ENCODE measurements at places on chromosomes 1 and 21.

GRCh38 chr1:156658496-156658895 is 16.6 kb downstream of the BCAN start:
- DNase-seq: no peak

GRCh38 chr1:92759361-92759760 is 25.5 kb downstream of the EVI5 start:
- DNase-seq: no peak

- DNase-seq: peak; percentile 8
These were observed 13.6 kb upstream of the C1orf185 start for GRCh38 chr1:51088474-51088873.

DNA sequence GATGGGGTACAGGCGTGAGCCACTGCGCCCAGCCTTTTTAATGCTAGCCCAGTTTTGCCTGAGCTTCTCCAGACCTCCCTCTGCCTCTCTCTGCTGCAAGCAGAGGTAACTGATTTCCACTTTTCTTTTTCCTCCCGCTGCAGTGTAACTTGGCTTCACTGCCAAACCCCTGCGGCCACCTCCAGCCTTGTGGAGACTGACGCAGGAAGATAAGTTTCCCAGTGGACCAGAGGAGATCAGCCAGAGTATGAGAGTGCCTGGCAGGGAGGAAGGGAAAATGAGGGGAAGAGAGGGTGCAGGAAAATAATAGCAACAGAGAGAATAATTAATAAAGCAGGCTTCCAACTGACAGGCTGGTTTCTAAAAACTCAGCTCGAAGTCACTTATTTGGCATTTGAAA is 143.7 kb downstream of the PCNX2 start:
- no peak for DNase-seq

DNA sequence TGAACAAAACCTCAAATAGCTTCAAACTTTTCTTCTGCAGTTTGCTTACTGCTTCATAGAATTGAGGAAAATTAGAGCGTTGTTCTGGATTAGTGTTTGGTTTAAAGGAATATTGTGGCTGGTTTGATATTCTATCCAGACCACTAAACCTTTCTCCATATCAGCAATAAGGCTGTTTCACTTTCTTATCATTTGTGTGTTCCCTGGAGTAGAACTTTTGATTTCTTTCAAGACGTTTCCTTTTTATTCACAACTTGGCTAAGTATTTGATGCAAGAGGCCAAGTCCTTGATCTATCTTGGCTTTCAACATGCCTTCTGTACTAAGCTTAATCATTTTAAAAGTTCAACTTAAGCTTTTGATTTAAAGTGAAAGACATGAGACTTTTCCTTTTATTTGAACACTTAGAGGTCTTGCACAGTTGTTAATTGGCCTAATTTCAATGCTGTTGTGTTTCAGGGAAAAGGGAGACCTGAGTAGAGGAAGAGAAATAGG is 359.1 kb downstream of the S1PR1 start:
- DNase-seq: no peak

- DNase-seq: no peak
These were observed 117.5 kb downstream of the TM2D1 start for GRCh38 chr1:61607448-61607847.

DNA sequence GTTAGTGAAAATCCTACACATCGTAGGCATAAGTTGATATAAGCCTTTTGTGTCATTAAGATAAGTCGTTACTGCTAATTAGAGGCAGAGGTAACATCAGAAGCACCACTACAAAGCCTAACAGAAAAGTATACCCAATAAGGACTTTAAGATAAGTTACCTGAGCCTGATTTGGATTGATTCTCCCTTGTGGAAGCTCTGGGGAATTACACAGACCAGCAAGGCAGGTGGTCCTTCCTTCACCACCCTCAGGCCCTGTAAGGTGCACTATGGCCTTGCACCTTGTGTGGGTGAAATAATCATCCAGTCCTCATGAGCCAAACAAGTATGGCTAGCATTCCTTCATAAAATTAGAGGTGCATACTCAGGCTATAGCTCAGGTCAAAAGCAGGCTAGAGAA is 166.7 kb upstream of the CHRM3 start:
- DNase-seq: no peak

- DNase-seq: no peak
These were observed 23.4 kb upstream of the ARF1 start for GRCh38 chr1:228058949-228059633.

- DNase-seq: no peak
These were observed 33.9 kb upstream of the COL6A2 start for GRCh38 chr21:46063734-46064680.

DNA sequence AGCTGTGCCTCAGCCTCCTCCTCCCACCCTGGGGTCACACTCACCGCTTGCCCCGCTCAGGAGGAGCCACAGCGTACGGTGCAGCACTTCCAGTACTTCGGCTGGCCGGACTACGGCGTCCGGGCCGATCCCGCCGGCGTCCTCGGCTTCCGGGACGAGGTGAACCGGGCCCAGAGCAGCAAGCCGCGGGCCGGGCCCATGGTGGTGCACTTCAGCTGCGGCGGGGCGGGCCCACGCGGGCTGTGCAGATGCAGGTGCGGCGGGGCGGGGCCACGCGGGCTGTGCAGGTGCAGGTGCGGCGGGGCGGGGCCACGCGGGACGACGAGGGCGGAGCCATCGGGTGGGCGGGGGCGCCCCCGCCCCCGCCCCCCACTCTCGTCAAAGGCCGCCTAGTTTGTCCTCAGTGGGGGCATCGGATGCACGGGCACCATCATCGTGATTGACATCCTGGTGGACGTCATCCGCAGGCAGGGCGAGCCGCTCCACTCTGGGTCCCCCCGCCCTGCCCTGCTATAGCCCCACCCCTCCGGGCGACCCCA is 5.5 kb downstream of the RNF223 start:
- DNase-seq: no peak

DNA sequence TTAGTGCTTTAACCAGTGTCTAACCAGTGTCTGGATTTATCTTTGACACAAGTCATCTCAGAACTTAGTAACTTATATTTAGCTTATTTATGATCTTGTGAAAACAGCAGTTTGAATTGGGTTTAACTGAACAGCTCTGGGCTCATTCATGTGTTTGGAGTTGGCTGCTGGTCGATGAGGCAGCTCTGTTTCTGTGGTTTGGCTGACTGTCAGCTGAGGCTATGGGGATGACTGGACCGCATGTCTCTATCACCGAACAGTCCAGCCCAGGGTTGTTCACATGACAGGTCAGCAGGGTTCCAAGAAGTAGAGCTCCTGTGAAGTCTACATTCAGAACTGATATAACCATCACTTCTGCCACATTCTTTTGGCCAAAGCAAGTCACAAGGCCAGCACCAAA is 29.1 kb upstream of the C21orf91 start:
- DNase-seq: peak; percentile 33

DNA sequence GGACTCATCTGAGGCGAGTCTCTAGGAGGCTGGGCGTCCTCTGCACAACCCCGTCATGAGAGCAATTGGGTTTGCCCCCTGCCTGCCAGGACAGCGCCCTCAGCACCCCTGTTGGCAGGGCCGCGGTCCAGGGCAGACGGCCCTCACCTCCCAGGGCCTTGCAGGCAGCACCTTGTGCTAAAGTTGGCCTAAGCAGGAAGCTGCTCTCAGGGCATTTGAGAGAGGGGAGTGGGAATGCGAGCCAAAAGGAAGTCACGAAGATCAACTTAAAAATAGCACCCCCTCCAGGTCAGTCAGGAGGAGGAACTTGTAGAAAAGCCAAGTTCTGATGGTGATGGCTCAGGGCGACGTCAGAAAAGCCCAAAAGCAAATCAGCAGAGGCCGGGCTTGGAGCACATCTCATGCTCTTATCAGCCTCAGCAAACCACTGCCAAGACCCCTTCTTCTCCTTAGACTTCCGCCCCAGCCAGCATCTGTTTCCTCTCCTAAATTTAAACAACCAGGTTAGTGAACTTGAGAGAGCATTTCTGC is 12.6 kb upstream of the ADORA3 start:
- peak; percentile 68 for DNase-seq

- DNase-seq: no peak
These were observed 19.5 kb downstream of the MAPKAPK2 start for GRCh38 chr1:206704226-206704625.

DNA sequence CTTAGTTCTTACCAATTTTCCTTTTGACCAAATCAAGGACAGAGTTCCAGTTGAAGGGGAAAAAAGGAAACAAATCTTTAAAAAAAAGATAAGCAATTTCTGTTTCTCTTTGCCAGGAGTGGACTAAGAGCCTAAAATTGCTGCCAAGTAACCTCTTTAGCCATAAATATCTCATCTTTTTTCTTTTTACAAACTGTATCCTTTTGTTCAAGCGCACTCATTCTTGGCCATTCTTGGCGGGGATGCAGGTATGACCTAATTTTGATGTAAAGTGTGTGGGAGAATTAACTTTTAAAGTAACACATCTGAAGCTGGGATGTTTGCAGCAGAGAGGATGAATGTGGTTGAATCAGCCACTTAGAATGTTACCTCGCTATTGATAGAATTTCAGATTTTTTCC is 13.4 kb upstream of the KIF1B start:
- DNase-seq: no peak

- DNase-seq: peak; percentile 3
These were observed 103.5 kb downstream of the RPE65 start for GRCh38 chr1:68346188-68346808.

GRCh38 chr1:197909384-197909783 is 7.0 kb downstream of the C1orf53 start:
- no peak for DNase-seq

DNA sequence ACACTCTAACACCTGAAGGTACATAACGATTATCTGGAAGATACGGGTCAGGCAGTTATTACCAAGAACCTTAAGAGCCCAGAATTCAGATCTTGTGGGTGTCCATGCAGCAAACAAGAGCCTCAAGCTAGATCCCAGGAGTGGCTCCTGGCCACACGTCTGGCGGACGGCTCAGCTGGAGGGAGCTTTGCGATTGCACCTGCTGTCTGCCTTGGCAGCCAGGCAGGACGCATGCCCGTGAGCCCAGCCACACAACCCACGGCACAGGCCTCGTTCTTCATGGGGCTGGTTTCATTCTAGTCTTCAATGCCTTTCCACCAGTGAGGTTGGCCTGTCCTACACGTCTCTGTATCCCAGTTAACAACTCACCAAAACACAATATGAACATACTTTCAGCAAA is 5.7 kb downstream of the CCNL2 start:
- DNase-seq: no peak

GRCh38 chr1:199909137-199909536 is 118.4 kb upstream of the NR5A2 start:
- DNase-seq: no peak

DNA sequence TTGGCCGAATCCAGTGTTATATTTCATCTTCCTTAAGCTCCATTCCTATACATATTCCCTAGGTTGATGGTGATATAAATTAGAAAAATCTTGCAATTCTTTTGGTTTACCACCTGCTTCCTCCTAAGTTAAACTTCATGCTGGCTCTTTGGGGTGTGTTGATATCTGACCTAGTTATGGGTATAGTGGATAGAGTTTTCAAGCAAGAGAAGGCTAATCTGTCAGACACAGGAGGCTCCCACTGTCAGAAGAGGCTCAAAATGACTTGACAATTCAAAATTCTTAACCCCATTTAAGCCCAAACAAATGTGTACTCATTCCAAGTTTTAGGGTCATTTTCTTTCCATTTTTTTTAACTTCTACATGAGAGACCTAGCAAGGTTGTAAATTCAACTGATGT is 8.5 kb upstream of the SLC35D1 start:
- no peak for DNase-seq

DNA sequence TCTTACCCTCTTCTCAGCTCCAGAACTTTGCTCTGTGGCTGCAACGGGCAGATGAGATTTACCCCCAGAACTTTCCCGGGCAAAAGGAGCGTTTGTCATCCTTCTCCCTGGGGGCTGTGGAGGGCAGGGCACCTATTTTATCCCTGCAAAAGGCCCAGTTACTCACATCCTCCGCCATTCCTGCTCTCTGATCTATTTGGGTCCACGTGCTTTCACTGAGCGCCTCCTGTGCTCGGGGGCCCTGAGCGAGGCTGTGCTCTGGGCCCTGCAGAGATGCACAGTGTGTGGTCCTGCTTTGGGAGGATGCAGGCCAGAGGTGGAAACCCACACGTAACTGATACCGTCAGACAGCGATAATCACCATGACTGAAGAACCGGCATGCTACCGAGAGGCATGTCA is 2.4 kb upstream of the CSMD2 start:
- DNase-seq: no peak

- DNase-seq: peak; percentile 14
These were observed 6.1 kb upstream of the RIPPLY3 start for GRCh38 chr21:37000381-37000780.

GRCh38 chr1:243294723-243295121 is 38.9 kb downstream of the SDCCAG8 start:
- no peak for DNase-seq

- peak; percentile 86 for DNase-seq
These were observed 43.0 kb downstream of the GNB1 start for GRCh38 chr1:1847890-1848289.

GRCh38 chr21:38925923-38926322 is 120.2 kb downstream of the ETS2 start:
- peak; percentile 71 for DNase-seq

DNA sequence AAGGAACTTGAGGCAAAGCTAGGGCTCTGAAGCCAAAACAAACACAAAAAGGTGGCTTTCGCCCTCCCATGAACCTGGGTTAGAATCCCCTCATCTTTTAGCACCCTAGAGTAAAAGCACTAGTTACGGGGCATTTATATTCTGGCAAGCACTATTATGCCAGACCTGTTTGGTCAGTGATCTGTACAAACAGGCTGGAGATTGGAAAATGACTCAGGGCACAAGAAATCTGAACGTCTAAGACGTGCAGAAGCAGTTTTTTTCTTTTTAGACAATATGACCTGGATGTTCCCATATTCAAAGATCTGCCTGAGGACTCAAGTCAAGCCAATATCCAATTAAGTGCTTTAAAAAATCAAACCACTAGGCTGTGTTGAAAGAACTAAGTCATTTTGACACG is 3.0 kb downstream of the ZNF436 start:
- no peak for DNase-seq

DNA sequence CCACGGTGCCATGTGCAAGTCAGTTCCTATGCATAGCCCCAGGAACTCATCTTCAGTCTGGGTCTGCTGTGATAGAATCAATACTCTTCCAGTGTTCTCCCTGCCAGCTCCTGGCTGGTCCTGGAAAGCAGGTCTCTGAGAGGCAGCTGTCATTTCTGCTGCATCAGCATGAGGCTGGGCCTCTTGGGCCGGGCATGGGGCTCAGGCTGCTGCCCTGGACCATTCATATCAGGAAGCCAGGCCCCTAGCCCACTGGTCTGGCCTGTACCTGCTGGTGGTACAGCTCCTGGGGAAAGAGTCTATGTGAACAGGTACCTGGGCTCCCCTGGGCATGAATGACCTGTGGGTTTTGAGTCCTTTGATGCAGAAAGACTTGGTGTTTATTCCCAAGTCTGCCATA is 173.6 kb upstream of the CSF3R start:
- DNase-seq: no peak

DNA sequence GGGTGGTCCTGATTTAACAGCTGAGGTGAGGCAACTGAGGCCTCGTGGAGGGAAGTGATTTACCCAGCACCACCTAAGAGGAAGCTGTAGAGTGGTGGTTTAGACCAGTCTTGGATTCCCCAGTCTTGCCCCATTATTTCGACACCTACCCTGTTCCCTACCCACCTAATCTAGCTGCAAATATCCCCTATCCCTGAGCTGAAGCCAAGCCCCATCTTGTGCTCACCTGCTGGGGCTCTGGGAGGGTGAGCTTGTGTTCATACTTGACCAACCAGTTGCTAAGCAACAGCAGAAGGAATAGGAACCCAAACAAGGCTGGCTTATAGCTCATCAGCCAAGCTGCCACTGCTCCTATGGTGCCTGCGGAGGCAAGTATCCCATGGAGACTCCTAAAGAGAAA is 2.0 kb downstream of the TEX46 start:
- DNase-seq: peak; percentile 33

GRCh38 chr1:56451491-56451890 is 127.9 kb downstream of the PLPP3 start:
- DNase-seq: no peak
